Cardiac septum (tissue), 1 donor: ENCODE measurements at places on chromosomes 5 and 9. TPM values are rescaled to one million over a fixed set of nuclear protein-coding genes. Genes with fewer than 3 reads are reported as not detected.
A peak's percentile ranks its signal among the peaks of the same experiment; 100 is the strongest.

- DNase-seq: no peak
Observed at GRCh38 chr9:136853596-136854112, 1.5 kb downstream of the MAMDC4 start.

DNA sequence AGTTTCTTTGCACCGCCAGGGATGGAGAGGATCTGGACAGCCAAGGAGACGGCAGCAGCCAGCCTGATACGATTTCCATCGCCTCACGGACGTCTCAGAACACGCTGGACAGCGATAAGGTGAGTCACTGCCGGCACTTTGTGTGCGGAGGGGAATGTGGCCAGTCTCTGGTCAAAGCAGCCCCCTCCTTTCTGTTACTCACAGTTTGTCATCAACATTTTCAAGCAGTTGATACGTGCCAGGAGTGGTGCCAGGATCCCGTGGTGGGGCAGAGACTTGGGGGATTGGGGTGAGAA lies 175.1 kb upstream of the OTULINL start:
- no peak for DNase-seq

DNA sequence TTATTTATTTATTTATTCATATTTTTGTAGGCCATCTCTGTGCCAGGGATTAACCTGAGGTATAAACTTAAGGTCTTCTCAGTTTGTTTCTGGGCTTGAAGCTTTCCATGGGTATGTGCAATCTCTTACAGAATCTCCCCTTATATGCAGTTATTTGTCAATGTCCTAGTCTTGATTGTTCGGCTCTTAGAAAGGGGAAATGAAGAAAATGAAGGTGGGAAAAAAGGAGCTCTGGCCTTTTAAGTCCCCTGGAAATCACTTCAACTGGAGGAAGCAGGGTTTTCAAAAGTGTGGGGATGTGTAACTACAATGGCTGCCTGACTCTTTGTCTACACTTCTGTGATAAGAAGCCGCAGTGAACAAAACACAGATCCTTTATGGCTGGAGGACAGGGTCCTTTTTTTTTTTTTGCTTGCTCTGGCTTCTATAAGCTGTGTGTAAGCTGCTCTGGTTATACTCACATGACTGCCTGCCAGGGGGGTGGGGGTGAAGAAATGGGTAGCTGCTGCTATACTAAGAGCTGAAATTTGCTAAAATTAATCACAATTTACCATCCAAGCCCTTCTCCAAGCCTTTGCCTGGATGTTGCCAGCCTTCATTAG lies 33.7 kb downstream of the CENPP start:
- no peak for DNase-seq

GRCh38 chr5:67992923-67993322 lies 222.6 kb upstream of the PIK3R1 start:
- DNase-seq: no peak

- DNase-seq: no peak
Observed at GRCh38 chr5:171520300-171521174, 101.1 kb downstream of the FGF18 start.

GRCh38 chr5:138631096-138631928 lies 56.1 kb upstream of the HSPA9 start:
- peak; percentile 56 for DNase-seq

GRCh38 chr5:135153259-135153658 lies 119.2 kb upstream of the PITX1 start:
- DNase-seq: no peak

GRCh38 chr5:155082401-155082800 lies 68.8 kb downstream of the KIF4B start:
- no peak for DNase-seq

GRCh38 chr5:68644971-68645370 lies 429.4 kb downstream of the PIK3R1 start:
- DNase-seq: no peak

GRCh38 chr9:14961372-14962068 lies 51.3 kb upstream of the FREM1 start:
- no peak for DNase-seq

DNA sequence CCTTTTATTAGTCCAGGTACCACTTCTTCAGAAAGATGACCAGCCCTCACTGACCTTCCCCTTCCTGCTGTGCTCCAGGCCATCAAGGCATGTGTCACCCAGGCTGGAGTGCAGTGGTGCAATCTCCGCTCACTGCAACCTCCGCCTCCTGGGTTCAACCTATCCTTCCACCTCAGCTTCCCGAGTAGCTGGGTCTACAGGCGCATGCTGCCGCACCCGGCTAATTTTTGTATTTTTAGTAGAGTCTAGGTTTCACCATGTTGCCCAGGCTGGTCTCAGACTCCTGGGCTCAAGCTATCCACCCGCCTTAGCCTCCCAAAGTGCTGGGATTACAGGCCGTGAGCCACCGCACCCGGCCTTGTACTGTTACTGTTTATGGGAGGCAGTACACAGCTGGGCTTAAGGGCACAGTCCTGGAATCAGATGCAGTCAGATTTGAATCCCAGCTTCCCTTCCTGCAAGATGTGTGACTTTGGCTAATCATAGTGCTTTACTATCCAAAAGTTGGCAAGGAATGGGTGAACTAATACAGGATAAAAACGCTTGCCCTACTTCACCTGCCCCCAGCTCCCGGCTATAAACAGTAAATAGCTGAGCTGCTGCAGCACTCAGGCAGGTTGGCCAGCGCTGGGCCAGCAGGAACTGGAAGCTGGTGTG lies 483 bp upstream of the EIF4EBP3 start:
- DNase-seq: no peak

DNA sequence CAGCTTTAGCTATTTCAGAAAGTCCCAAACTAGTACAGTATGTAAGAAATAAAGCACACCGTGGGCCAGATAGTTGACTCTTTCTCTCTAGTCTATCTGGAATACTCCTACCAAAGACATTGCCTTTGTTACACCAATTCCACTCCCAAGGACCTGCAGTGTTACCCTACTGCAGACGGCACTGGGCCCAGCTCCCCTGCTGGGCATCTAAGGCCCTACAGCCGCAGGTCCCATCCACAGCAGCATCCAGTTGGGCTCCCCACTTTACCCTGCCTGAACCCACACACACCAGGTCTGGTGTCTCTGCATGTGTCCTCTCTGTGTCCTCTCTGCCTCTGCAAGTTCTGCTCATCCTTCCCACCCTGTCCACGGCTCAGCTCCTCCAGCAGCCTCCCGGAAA lies 22.5 kb downstream of the TNIP1 start:
- DNase-seq: no peak

DNA sequence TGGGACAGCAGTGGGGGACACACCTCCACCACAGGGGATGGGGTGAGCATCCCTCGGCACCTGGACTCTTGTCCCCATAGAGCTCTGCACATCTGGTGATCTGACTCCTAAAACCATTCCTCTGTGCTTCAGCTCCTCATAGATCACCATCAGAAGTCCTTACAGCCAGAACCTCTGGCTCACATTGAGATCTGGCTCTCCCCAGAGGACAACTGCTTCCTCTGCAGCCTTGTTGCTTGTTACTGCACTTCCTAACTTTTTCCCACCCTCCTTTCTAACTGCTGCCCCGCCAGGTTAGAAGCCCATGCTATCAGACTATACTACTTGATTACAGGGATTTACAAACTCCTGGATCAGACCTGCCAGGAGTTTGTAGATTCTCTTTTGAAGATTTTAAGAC lies 64.5 kb downstream of the ARSB start:
- DNase-seq: no peak

GRCh38 chr9:93012963-93013855 lies 45.3 kb upstream of the SUSD3 start:
- DNase-seq: peak; percentile 58

Gene DHFR
- total RNA-seq: 9.2 TPM

Gene CDHR2
- total RNA-seq: 0.51 TPM

Gene CDKN2B-AS1
- not detected for total RNA-seq

Gene GPR151
- total RNA-seq: not detected

Gene SNCAIP
- total RNA-seq: 1.3 TPM
